Ascending aorta (tissue), 2 donors: ENCODE measurements at places on chromosomes 11 and 22. TPM values are rescaled to one million over a fixed set of nuclear protein-coding genes. Genes with fewer than 3 reads are reported as not detected.

DNA sequence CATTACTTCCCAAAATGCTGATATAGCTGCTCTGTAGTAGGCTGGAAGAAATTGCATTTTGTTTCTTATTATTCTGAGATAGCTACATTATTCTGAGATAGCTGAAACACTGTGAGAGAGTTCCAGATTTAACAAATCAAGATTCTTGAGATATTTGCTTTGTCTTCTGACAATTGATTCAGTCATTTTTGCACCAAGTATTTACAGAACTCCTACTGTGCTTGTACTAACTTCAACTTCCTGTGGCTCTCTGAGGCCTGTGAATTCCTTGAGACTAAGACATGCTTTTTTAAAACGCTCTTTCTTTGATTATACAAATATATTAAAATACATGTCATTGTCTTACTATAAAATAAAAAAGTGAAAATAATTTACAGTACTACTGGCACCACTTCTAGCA, 52.7 kb downstream of the USP47 start:
- DNase-seq: no peak

DNA sequence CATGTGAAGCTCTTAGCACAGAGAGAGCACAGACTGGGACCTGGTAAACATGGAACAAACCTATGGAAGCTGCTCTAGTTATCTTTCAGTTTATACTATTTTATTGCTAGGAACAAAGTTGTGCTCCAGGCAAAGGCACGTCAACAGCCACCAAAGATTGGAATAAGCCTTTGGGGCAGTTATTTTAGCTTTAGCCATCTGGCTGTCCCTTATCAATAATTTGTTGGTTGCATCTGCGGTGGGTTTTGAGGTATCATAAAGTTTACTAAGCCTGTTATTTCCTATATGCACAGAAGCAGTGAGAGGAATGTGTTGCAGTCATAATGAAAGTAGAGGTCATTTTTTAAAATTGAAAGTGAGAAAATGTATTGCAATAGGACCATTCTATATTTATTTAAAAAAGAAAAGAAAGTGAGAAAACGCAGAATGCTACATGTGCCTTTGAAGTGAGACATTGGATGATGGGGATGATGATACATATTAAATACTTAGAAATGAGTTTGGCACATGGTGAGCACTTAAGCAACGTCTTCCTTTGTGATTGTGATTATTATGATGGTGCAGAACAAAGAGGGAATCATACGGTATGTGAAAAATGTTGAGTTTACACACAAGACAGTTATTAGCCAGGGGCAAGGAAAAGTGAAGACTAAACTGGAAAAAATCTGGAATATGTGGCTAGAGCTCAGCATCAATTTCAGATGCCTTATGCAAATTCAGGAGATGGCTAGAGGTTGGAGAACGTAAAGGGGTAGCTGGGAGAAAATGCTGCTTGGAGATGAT, 58.3 kb downstream of the PRR5L start:
- DNase-seq: no peak

DNA sequence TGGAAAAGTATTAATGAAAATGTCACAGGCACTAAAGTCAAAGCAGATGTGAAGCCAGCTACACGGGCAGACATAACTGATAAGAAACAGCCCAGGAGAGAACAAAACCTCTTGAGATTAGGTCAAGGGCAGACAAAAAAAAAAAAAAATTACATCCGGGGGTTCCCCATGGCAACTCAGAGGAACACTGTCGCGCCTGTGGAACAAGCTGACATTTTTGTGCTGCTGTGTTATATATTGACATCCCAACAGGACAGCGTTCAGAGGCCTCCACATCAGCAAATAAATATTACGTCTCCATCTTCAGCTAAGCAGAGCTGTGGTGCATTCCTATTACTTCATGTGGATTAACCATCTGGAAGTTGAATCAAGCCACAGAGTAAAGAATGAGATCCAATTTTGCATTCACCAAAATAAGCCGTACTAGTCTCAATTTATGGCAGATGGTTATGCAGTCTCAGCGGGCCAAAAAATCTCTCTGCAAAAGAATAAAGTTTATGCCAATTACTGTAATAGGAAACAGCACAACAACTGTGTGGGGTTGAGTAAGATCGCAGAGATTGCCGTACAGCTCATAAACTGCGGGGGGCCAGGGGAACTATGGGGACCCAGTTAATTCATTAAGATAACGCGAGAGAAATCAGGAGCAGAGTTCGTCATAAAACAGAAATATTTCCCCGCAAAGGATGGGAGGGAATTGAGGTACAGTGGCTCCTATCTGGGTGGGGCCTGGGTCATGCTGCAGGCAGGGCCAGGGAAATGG, 41.3 kb upstream of the MN1 start:
- peak; percentile 33 for DNase-seq

Gene GUCY1A2
- total RNA-seq: 5.6 TPM

Gene DDX17
- 837 TPM for total RNA-seq

GRCh38 chr22:18032455-18033101, 8.2 kb upstream of the MICAL3 start:
- no peak for DNase-seq

DNA sequence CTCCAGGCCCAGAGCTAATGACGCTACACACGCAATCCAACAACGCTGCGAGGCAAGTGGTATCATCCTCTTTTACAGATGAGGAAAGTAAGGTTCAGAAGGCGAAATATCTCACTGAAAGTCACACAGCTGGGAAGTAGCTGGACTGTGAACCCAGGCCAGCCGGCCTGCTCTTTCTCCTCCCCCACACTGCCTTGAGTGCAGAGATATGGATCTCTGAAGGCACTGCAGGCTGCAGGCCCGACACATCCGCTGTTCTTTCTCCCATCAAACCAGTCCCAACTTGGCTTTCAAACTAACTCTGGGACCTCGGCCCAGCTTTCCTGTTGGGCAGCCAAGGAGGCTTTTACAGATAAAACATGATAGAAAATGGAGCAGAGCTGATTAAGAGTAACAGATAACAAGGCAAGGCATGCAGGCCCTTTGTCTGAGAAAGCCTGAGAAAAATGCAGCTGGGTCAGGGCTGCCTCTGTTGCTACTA, 64.0 kb upstream of the PTPRJ start:
- DNase-seq: no peak

DNA sequence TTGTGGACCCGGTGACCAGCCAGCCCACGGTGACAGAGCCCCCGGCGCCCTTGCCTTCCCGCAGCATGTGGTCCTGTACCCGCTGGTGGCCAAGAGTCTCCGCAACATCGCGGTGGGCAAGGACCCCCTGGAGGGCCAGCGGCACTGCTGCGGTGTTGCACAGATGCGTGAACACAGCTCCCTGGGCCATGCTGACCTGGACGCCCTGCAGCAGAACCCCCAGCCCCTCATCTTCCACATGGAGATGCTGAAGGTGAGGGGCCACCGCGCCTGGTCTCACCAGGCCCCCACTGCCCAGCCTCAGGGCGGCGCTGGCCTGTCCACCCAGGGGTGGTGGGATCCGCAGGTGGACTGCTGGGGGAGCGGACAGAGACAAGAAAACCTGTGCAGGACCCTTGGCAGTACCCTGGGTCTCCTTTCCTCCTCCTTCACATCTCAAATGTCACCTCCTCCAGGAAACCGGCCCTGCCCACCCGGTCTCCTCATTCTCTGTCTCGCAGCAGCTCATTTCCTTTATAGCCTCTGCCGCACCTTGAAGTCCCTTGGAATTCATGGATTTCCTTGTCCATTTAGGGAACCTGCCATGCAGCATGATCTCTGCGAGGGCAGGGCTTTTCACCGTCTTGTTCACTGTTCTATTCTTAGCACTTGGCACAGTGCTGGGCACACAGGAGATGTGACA, 6.5 kb downstream of the AIP start:
- DNase-seq: no peak

Gene EPS8L2
- 76.7 TPM for total RNA-seq

Gene CDC45
- total RNA-seq: not detected

Gene SCN4B
- 1.1 TPM for total RNA-seq

- DNase-seq: no peak
Observed at GRCh38 chr11:57345555-57346211, 7.5 kb downstream of the P2RX3 start.

- no peak for DNase-seq
Observed at GRCh38 chr11:2694995-2695939, 4.5 kb downstream of the KCNQ1OT1 start.

- no peak for DNase-seq
Observed at GRCh38 chr22:48647606-48648515, 1179.8 kb downstream of the BRD1 start.

DNA sequence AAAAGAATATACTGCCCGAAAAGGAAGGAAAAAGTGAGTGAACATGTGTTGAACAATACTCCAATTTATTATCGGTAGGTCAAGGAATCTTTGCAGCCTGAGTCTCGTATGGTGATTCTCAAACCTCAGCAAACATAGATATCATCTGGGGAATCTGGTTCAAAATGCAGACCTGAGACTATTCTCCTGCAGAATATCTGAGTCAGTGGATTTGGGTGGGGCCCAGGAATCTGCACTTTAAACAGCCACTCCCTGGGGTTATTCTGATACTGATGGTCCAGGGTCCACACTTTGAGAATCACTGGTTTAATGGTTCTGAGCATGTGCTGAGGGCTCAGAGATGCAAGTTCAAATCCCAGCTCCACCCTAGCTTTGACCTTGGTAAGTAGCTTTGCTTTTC, 53.6 kb upstream of the GRK3 start:
- DNase-seq: no peak

- DNase-seq: no peak
Observed at GRCh38 chr22:38966380-38966702, 8.9 kb downstream of the APOBEC3A start.

DNA sequence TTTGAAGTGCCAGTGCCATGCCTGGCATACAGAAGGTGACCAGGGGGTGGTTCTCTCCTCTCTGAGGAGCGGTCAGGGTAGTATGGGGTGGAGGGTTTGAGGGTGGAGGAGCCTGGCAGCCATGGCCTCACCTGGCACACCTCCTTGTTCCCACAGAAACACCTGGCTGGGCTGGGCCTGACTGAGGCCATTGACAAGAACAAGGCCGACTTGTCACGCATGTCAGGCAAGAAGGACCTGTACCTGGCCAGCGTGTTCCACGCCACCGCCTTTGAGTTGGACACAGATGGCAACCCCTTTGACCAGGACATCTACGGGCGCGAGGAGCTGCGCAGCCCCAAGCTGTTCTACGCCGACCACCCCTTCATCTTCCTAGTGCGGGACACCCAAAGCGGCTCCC, 9.6 kb downstream of the SERPINH1 start:
- DNase-seq: no peak

GRCh38 chr22:32562401-32562800, 87.8 kb downstream of the FBXO7 start:
- DNase-seq: no peak

Gene DEFB131B
- not detected for total RNA-seq

GRCh38 chr11:117910525-117910924, 18.7 kb downstream of the TMPRSS13 start:
- no peak for DNase-seq

Gene SH3BP1
- 33.7 TPM for total RNA-seq

DNA sequence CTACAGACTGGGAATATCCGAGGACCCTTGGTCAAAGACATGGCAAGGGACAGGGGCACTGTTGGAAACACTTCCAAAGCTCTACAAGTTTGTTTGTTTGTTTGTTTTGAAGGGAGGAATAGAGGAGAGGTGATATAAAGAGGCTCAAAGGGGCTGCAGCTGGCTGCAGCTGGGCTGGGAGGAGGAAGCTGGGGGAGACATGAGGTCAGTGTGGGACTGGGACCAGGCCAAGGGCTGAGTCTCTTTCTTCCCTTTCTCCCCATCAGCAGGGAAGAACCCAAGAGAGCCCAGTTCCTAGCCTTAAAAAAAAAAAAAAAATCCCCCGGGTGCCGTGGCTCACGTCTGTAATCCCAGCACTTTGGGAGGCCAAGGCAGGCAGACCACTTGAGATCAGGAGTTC, 5.0 kb downstream of the RHOG start:
- no peak for DNase-seq

DNA sequence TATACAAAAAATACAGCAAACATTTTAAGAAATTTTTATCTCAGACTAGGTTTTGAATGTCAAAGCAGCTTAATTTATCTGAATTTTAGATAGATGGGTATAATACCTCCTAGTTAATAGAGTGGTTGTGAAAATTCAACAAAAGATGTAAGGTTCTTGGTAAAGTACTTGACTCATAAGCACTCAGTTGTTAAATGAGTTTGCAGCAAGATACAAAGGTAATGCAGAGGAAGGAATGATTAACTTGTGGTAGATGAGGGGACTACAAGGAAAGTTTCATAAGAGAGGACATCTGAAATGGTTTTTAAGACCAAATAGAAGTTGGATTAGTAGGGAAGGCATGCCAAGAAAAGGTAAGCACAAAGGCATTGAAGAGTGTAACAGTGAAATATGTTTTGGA, 37.4 kb downstream of the PPME1 start:
- no peak for DNase-seq

GRCh38 chr11:68012044-68012842, 2.1 kb downstream of the ALDH3B1 start:
- DNase-seq: no peak

- DNase-seq: no peak
Observed at GRCh38 chr11:121417607-121418006, 34.5 kb upstream of the SORL1 start.

Gene CLDN5
- total RNA-seq: 482 TPM

Gene OR5P2
- total RNA-seq: not detected
